ENCODE measurements at places on chromosomes 6 and 20. TPM values are rescaled to one million over a fixed set of nuclear protein-coding genes. Genes with fewer than 3 reads are reported as not detected.

PACSIN1 gene
- 0.72 TPM for polyA plus RNA-seq

CFAP206 gene
- polyA plus RNA-seq = 2.4 TPM

CENPQ gene
- polyA plus RNA-seq = 13.4 TPM

TMEM151B gene
- 0.57 TPM for polyA plus RNA-seq

KHDRBS2 gene
- 1.8 TPM for polyA plus RNA-seq

RTEL1 gene
- 15.8 TPM for polyA plus RNA-seq

RCAN2 gene
- polyA plus RNA-seq = 28.7 TPM
